ENCODE measurements at places on chromosomes 11 and 22.

DNA sequence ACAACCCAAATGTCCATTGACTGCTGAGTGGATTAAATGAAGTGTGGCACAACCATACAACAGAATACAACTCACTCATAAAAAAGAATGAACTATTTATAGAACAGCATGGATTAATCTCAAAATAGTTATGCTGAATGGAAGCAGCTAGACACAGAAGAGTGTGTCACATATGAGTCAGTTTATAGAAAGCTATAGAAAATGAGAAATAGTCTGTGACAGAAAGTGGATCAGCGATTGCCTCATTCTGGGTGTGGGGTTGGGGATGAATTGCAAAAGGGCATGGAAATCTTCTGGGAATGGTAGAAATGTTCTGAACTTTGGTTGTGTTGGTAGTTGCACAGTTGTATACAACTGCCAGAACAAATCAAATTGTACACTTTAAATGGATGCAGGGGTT, 37.4 kb downstream of the PRR5L start:
- no peak for DNase-seq

- no peak for DNase-seq
Measured at GRCh38 chr11:8415195-8415594, 151.5 kb upstream of the LMO1 start.

GRCh38 chr11:57349491-57350274, 11.5 kb downstream of the P2RX3 start:
- peak; percentile 46 for DNase-seq

- DNase-seq, result no peak
Measured at GRCh38 chr22:17629641-17630040, 1.1 kb upstream of the ATP6V1E1 start.

DNA sequence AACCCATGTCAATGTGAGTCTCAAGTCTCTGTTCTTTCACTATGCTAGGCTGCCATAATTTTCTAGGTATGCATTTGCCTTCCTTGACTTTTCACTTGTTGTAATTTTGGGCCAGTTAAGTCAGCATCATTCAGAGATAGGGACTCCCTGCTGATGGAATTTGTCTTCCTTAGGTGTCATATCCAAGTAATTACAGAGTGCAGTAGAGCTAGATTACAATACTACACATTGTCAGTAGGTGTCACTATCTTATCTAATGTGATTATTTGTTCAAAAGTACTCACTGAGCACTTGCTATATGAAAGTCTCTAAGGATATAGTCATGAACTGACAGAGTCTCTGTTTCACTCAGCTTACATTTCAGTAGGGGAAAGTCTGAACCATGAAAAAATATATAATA, 25.0 kb upstream of the SYN3 start:
- no peak for DNase-seq

DNA sequence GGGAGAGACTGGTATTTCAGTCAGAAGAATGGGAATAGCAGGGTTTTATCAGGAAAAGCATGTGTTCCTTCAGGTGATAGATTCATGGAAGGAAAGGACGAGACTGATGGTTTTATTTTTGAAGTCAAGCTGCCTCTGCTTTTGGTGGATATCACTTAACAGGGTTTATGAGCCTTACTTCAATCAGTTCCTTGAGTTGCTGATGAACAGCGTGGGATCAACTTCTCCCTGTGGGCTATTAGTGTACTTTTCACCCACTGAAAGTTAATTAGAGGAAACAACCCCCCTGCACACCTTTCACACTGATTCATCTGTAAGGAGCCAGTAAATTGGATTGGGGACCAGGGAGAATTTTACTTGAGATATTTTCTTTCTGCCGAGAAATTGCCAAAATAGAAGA, 479.0 kb downstream of the NELL1 start:
- no peak for DNase-seq

- no peak for DNase-seq
Measured at GRCh38 chr11:4580124-4580523, 1.4 kb upstream of the OR52I2 start.

DNA sequence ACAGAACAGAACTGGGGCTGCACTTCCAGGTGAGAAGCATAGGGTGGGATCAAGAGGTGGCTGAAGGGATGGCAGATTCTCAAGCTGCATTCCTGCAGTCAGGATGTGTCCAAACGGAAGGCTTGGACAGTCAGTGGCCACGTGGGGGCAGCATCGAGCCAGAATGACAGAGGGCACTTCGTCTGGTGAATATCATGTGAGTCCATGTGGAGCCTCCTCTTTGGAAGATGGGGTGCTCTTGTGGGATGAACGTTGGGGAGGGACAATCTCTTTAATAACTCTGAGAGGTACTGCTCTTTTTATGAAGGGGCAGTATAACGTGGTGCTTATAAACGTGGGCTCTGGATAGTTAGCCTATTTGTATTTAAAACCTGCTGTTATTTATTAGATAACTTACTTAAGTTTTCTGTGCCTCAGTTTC, 154.9 kb upstream of the NAV2 start:
- no peak for DNase-seq
